ENCODE measurements at places on chromosomes 7 and 10.

DNA sequence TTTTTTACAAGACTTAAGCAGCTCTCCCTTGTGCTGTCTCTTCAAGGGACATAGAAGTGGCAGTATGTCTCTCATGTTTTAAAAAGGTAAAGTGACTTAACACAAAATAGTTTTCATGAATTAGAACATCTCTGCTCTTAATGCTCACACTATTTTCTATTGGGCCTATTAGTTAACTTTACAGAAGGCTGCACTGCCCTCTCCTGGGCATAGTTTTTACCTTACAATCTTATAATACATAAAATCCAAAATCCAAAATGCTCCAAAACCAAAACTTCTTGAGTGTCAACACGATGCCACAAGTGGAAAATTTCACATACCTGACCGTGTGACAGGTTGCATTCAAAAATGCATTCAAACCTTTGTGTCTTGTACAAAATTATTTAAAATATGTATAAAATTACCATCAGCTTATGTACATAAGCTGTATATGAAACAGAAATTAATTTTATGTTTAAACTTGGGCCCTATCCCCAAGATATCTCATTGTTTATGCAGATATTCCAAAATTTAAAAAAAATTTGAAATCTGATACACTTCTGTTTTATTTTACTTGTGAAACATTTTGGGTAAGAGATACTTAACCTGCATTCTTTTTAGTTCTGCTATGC is 25.8 kb downstream of the TES start:
- DNase-seq = peak; percentile 6

GRCh38 chr10:11719496-11720259 is 22.5 kb upstream of the ECHDC3 start:
- no peak for DNase-seq

- no peak for DNase-seq
Observed at GRCh38 chr10:75487087-75487754, 55.8 kb downstream of the LRMDA start.

- no peak for DNase-seq
Observed at GRCh38 chr10:43223056-43223455, 43.8 kb downstream of the RASGEF1A start.

DNA sequence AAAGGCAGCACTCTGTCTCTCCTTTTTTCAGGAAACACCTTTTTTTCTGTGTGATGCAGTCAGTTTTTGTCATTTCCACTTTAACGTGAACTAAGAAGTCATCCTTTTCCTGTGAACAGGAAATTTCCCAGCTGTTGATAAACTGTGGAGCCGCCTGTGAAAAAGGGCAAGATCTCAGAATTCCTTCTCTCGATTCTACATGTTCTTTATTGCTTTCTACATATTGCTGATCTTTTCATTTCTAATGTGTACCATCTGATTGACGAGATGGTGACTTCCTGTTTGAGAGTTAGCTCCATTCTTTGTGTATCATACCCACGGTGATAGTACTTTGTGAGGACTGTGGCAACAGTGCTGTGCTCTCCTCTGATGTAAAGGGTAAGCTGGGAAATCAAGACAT is 50.4 kb downstream of the ADD3 start:
- DNase-seq = no peak

DNA sequence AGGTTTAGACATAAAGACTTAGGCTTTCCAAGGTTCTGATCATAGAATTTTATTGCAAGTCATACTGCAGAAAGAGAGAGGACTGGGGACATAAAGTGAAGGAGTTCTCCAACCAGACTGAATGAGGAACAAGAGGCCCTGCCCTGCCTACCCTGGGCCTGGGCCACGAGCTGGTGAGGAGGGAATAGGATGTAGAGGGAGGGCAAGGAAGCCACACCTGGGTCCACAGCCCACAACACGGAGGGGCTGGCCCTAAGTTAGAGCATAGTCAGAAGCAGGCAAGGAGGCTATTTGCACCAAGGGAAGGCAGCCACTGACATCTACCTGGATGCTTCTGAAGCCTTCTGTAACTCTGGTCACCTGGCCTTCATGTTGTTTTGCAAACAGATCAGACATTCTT is 82.2 kb upstream of the CXCL12 start:
- no peak for DNase-seq

- no peak for DNase-seq
Observed at GRCh38 chr7:41336981-41337380, 365.9 kb downstream of the INHBA start.

DNA sequence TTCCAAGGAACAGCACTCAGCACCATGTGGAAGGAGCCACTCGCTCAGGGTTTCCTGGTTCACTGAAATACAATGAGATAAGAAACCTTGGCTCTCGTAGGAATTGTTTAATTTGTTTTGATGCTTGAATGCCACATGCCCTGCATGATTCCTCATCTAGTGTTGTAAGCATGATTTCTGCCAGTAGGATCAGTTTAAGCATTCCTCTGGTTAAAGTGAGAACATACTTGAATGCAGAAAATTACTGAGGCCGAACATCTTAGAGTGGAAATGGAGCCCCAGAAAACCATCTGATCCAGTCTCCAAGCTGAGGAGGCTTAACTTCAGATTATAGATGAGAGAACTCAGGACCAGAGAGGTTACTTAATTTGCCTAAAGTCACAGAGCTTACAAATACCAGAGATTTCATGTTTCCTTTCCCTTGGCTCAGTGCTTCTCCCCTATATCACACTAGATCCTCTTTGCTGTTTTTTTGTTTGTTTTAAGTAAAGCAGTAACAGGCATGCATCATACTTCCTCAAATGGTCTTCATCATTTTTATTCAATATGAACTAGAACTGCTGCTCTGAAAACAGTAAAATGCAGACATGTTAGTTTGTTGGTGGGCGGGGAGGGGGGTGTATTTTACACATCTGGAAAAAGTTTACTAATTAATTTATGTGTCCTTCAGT is 125.1 kb downstream of the ADAM12 start:
- DNase-seq = no peak

GRCh38 chr7:1961701-1962276 is 271.0 kb downstream of the MAD1L1 start:
- no peak for DNase-seq

DNA sequence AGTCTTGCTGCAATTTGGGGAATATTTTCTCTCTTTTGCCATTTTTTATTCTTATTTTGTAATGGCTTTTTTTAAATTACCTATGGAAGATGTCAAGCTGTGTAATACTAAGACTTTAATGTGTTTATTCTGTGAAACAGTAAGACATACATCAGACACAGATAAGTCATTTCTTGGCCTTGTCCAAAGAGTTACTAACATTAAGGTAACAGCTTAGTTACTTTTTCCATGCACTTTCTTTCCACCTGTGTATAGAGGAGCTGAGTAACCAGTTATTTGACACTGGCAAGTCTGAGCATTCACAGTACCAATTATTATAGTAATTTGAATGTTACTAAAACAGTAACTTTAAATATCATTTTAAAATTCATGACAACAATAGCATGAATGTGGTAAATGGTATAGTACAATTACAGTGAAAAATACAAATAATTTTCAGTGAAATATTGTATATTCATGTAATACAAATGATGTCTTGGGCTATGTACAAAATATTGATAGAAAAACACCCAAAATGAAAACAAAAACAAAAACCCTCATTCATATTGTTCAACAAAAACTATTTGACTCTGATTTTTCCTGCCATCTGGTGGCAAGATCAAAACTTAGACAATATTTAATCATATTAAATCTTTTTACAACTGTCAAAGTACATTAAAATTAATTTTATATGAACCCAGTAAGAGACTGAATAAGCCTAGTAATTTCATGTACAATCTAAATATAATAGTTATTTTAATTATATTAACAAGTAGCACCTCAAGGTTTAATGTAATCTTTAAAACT is 259.8 kb upstream of the SEMA3A start:
- no peak for DNase-seq

DNA sequence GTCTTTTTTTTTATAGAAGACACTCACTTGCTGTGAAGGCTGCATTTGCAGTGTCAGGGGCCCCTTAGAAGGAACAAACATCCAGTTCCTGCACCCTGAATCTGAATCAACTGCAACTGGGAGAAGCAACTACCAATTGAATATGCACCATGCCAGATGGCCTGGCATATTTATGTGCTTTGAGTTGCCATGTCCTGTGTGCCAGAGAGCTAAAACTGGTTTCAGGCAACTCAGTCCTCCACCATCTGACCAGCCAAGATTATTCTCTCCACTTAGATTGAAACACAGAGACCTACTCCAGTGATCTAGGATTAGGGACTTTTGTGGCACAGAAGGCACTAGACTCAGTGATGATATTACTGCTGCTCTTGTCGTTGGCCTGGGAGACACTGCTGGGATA is 225.4 kb downstream of the HECW1 start:
- no peak for DNase-seq

DNA sequence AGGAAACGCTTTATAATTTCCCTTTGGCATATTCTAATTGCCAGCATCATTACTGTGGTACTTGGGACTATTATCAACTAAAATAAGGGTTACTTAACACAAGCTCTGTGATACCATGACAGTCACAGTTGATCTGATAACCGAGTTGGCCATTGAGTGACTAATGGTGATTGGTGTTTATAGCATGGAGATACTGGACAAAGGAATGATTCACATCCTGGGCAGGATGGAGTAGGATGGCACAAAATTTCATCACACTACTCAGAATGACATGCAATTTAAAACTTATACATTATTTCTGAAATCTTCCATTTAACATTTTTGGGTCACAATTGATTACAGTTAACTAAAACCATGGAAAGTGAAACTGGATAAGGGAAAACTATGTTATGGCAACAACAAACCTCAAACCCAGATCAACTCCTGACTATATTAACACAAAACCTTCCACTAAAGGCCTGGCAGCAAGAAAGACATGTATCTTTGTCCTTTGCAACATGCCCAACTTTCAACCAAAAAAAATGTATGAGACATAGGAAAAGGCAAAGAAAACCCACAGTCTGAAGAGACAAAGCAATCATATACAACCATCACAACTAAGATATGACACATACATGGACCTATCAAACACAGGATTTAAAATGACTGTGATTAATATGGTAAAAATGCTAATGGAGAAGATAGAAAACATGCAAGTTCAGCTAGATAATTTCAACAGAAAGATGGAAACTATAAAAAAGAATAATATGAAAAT is 208.5 kb upstream of the NRP1 start:
- no peak for DNase-seq

DNA sequence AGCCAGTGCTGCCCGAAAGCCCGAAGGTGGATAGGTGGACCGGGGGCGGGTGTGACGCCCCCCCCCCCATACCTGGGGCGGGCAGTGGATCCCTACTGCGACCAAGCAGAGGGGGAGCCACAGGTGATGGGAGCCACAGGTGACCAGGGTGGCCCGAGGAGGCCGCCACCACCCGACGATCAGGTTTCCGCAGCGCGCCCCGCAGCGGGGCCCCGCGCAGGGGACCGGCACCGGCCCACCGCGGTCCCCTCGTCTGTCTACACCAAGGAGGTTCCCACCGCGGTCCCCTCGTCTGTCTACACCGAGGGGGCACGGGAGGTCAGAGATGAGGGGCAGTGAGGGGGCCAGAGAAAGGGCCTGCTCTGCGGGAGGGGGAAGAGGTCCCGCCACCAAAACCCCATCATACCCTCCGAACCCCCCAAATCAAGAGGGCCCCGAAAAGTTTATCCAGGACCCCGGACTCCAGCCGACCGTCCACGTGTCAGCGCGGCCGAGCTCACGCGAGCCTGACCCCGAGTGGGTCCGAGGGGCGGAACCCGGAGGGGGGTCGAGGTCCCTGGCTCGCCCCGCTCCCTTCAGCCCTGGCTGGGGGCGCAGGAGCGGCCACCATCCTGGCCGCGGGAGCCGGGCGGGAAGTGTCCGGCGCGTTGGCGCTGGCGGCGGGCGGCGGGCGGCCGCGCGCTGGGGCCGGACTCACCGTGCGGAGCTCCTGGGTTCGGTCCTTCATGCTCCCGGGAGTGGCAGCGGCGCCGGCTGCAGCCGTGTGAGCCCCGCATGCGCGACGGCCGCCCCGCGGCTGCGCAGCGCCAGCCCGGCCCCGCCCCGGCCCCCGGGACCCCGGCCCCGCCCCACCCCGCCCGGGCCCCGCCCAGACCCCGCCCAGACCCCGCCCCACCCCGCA is at the start of gene STX1A:
STX1A (minus strand) TSS at position 765 of the 901 bp plus-strand sequence; CDS start at position 727, 38 bp downstream.
- peak; percentile 45 for DNase-seq

DNA sequence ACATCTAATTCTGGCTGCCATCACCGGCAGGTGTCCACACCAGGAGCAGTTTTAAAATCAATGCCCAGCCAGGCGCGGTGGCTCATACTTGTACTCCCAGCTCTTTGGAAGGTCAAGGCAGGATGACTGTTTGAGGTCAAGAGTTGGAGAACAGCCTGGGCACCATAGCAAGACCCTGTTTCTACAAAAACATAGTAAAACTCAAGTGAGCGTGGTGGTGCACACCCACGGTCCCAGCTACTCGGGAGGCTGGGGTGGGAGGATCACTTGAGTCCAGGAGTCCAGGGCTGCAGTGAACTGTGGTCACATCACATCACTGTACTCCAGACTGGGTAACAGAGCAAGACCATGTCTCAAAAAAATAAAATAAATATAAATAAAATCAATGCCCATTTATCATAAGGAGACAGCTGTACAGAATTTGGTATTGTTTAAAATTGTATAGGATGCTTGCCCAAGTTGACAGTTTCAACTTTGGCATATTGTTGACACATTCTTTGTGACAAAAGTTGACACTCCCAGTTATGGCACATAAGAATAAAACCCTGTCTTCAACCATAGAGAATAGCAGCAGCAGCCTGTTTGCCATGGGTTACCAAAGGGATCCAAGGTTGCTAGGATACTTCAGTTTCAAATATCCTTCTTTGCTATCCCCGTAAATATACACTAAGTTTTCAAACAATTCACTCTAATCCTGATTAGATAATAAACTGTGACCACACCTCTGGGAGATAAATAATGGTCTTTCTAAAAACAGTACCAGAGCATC is 193.0 kb downstream of the FAM107B start:
- DNase-seq = no peak

- peak; percentile 9 for DNase-seq
Observed at GRCh38 chr7:129163875-129164544, 19.5 kb downstream of the TSPAN33 start.

- no peak for DNase-seq
Observed at GRCh38 chr10:125257521-125258108, 97.3 kb upstream of the CTBP2 start.

- DNase-seq = no peak
Observed at GRCh38 chr10:11823122-11823988, at the start of gene PROSER2. Gene PROSER2 (plus strand): TSS chr10:11823356. CDS start chr10:11852078, 28,722 bp downstream.

DNA sequence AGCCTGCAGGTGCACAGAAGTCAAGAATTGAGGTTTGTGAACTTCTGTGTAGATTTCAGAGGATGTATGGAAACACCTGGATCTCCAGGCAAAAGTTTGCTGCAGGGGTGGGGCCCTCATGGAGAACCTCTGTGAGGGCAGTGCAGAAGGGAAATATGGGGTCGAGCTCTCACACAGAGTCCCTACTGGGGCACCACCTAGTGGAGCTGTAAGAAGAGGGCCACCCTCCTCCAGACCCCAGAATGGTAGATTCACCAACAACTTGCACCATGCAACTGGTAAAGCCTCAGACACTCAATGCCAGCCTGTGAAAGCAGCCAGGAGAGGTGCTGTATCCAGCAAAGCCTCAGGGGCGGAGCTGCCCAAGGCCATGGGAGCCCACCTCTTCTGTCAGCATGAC is 205.8 kb downstream of the CCSER2 start:
- no peak for DNase-seq

Data from NCI-H2029 (cell line).